ENCODE measurements at places on chromosomes 2 and 18.

- no peak for DNase-seq
Measured at GRCh38 chr2:114769110-114769509, 326.7 kb downstream of the DPP10 start.

- DNase-seq: peak; percentile 95
Measured at GRCh38 chr2:234679741-234680687, 183.1 kb upstream of the ARL4C start.

GRCh38 chr2:121189011-121189410 is 96.0 kb downstream of the TFCP2L1 start:
- no peak for DNase-seq

DNA sequence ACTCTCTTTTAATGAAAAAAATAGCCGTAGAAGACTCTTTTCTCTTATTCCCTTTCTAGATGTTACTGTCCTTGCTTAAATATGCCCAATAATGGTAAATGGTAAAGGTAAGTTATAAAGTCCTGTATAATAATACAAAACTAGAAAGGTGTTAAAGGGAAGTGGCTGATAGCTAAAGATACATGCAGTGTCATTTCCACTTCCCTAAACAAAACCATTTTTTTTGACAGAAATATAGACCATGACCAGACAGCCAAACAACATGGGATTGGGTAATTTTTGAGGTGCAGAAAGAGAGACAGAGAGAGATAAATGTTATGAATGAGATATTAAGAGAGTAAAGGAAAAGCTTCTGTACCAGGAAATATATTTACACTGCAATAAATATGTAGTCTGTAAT is 731.7 kb upstream of the REG3G start:
- DNase-seq: no peak

DNA sequence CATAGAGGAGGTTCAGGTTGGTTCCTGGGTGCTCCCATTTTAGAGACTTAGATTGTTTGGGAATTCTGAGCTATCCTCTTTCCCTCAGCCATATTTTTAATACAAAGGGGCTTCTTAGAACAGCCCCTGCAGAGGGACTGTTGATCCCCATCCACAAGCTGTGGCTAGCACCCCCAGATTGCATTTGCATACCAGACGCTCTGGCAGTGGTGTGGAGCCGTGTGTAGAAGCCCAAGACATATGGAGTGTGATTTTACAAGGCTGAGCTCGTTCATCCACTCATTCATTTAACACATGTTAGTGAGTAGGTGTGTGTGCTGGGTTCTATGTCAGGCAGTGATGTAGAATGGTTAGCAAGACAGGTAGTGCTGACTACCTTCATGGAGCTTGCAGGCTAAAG is 166.7 kb upstream of the BOD1L2 start:
- DNase-seq: no peak

GRCh38 chr18:23958036-23958435 is 56.5 kb upstream of the TTC39C start:
- DNase-seq: no peak

- no peak for DNase-seq
Measured at GRCh38 chr2:11169333-11169732, 14.1 kb downstream of the SLC66A3 start.

DNA sequence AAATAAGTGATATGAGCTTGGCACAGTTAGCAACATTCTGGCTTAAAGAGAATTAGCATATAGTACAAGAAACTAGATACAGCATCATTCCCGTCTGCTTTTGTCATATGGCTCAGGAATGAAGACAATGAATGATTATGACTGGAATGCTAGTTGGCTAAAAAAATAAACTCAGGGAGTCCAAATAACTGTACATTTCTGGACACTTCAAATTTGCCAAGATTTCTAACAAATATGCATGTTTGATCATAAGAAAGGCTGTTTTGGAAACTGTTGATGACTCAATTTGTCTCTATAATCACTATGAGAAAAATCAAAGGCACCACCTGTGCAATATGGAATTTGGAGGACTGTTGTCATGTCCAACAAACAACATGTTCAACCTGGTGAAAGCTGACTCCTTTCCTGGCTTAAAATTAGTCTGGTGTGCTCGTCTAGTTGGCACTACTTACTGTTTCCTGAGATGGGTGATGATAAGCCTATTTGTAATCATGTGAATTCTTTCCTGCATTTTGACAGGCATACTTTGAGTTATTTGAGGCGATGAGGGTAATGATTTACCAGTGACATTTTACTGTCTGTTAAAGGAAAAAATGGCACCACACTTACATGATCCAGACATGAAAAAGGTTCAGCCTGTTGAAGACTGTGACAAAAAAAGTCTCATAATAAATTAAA is 133.9 kb upstream of the CDH20 start:
- DNase-seq: no peak

- DNase-seq: no peak
Measured at GRCh38 chr2:129777146-129777545, 202.3 kb upstream of the RAB6C start.

DNA sequence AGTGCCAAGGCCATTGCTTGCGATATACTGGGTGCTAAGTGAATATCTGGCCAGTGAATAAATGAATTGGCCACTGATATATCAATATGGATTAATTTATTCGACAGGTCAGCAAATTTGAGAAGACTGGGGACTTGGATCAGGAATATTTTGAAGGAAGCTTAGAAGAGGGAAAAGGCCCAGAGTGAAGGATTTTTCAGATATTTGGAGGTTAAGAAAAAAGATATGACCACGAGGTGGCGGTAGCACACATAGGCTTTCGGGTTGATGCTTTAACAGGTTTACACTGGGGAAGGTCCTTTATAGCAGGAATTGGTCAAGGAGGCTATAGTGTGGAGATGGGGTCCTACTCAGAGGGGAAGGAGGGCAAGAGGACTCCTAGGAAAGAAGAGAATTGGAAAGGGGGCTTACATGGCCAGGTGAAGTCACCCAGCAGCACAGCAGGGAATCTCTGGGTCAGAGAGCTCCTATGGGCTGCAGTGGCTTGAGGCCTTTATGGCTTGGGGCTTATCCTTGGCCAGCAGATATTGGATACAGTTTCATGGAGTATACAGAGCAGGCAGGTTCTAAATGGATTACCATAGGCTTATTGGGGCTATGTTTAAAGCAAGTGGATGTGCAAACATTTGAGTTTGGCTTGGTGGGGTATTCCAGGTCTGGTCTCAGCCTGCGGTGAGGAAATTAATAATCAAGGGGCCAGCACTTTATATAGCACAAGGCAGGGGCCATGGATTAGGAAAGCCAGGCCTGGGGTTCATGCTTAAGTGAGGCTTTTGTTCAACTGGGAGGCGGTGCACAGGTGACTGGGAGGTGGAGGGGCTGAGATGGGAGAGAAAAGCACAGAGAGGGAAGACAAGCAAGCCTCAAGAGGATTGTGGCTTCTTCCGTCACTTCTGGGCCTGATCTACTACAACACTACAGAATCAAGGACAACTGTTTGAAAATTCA is 9.7 kb downstream of the IL1RN start:
- DNase-seq: peak; percentile 32

GRCh38 chr2:222298001-222298310 is 842 bp downstream of the PAX3 start:
- no peak for DNase-seq

DNA sequence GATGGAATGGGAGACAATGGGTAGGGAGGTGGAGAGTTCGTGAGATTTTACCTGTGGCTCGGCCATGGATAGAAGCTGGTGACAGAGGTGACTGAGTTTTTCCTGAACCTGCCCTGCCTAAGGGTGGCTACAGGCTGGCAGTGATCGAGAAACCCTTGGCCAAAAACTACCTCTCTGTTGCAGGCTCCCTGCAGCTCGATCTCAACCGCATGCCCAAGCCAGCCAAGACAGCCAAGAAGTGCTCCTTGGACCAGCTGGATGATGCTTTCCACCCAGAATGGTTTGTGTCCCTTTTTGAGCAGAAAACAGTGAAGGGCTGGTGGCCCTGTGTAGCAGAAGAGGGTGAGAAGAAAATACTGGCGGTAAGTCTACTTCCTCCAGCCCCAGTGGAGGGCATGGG is 225.5 kb downstream of the DYSF start:
- no peak for DNase-seq

GRCh38 chr2:185643434-185643833 is 95.2 kb upstream of the FSIP2 start:
- DNase-seq: peak; percentile 9

GRCh38 chr2:132567682-132568081 is 102.3 kb downstream of the LYPD1 start:
- no peak for DNase-seq

DNA sequence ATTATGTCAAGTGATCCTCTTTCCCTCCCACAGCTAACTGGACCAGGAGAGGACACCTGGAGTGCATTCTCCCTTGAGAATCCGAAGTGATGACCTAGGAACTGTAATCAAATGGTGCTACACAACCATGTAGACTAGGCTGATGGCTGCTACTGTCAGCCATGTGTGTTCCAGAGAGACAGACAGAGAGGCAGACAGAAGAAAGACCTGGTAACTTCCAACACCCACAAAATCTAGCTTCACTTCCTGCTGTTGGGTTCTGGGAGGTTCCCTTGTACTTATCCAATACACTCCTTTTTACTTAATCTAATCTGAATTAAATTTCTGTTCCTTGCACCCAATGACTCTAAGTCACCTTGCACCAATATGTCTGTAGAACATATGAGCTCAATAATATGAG is 72.3 kb downstream of the AAK1 start:
- DNase-seq: no peak

DNA sequence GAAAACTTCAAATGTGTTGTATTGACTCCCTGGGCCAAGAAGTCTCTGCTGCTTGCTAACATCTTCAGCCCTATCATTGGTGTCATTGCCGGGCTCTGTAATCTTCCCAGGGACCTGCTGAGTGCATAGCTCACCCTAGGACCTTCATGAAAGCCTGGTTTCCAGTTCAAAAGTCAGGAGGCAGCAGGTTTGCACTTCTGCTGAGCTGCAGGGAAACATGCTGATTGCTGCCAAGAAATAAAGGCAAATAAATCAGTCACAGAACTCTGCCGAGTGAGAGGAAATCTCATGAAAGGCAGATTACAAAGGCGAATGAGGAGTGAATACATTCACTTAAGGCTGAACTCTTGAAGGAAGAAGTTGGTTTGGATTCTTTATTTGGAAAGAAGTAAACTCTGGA is 1947.6 kb upstream of the CELF4 start:
- DNase-seq: no peak

GRCh38 chr2:241228860-241229516 is 40.5 kb downstream of the ANO7 start:
- no peak for DNase-seq

DNA sequence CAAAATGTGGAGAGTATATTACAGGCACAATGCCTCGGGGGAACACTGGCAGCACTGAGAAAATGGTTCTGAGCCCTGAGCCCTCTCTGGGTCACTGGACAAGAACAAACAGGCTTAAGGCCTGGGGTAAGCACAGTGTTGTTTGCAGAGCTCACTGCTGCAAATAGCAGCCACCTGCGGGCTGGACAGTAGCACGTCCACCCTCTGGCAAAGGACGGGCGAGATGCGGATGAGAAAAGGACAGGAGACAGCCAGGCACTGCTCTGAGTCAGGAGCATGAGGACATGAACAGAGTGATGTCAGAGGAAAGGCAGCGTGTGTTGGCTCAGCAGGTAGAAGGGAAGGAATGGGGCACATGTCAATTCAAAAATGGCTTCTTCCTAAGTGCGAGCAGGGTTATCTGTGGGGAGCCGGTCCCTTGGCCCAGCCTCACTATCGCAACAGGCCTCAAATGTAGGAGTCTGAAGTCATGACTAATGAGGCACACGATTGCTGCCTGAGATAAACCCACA is 25.9 kb upstream of the NEB start:
- no peak for DNase-seq

GRCh38 chr2:61707984-61708852 is 145.6 kb downstream of the FAM161A start:
- DNase-seq: peak; percentile 41

- DNase-seq: no peak
Measured at GRCh38 chr2:219448776-219449341, 14.2 kb downstream of the SPEG start.

- DNase-seq: peak; percentile 46
Measured at GRCh38 chr18:48161191-48161910, 230.9 kb upstream of the SMAD2 start.

- no peak for DNase-seq
Measured at GRCh38 chr2:165699946-165700345, 94.1 kb downstream of the GALNT3 start.

GRCh38 chr2:98294711-98295110 is 51.5 kb upstream of the CNGA3 start:
- DNase-seq: no peak

DNA sequence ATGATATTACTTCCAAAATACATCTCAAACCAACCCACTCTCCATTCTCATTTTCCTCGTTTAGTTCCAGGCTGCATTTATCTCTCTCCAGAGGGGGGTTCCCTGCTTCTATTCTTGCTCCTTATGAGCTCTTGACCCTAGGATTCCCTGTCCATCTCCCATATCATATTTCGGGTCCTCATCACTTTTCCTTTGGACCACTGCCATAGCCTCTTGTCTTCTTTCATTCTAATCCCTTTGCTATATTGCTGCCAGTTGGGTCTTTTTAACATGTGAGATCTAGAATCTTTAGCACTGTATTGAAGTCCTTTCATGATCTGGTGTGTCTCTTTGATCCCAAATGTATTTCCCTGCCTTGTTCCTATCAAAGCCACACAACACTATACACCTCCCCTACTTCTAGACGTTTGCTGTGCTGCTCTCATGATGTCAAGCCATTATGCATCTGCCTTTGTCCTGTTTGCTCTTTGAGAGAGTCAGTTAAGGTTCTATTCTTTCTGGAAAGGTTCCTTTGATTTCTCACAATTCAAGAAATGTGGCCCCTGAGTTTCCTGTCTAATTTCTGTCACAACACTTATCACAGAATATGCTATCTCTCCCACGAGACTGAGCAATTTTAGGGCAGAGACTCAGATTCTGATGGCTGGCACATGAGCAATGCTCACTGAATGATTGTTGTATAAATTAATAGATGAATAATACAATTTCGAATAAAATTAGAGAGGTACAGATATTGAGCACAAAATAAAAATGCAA is 43.2 kb upstream of the SESTD1 start:
- no peak for DNase-seq

- no peak for DNase-seq
Measured at GRCh38 chr2:3309496-3310355, 67.9 kb downstream of the EIPR1 start.

DNA sequence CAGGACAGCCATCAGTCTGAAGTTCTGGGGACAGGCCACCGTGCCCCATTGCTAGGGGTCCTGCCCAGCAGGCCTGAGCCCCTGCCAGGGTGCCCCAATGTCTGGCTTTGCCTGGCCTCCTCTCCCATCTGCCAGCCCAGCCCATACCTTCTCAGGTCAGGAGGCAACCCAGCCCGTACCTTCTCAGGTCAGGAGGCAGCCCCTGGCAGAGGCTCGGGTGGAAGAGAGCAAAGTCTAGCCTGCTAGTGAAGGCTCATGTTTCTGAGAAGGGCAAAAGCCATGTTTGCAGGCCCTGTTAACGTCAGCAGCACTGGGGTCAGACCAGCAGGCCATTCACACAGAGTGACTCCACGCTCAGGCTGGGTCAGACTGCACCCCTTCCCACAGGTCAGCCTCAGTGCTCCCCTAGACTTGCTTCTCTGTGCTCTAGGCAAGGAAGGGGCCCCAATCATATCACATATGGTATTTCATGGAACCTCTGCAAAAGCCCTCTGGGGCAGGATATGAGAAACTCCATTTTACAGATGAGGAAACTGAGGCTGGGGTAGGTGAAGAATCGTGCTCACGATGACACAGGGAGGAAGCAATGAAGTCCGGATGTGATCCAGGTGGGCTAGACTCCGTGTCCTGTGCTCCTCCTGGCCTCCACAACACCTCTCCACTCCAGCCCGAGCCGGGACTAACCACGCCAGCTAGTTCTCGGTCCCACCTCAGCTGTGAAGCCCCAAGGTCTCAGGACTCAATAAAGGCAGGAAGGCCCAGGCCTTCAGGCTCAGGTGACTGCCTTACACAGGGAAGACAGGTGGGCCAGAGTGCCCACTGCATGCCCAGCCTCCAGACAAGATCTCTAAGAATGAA is 9.5 kb downstream of the SDC1 start:
- no peak for DNase-seq

Measured in RCC 7860 (cell line).